ENCODE measurements at places on chromosomes 5 and 9. TPM values are rescaled to one million over a fixed set of nuclear protein-coding genes. Genes with fewer than 3 reads are reported as not detected.

The CDKN2B gene
- 5.5 TPM for polyA plus RNA-seq

The CDC20B gene
- not detected for polyA plus RNA-seq

The PLEKHG4B gene
- not detected for polyA plus RNA-seq

The MYMK gene
- polyA plus RNA-seq = 0.60 TPM

The SPATA31D3 gene
- not detected for polyA plus RNA-seq

The FBXO4 gene
- 1.2 TPM for polyA plus RNA-seq

The BAAT gene
- polyA plus RNA-seq = 0.08 TPM

The TMEM174 gene
- not detected for polyA plus RNA-seq

The ZBTB6 gene
- 3.9 TPM for polyA plus RNA-seq

The CCL21 gene
- 3.1 TPM for polyA plus RNA-seq

The PRLR gene
- polyA plus RNA-seq = 0.04 TPM

The RASGRF2 gene
- 2.0 TPM for polyA plus RNA-seq

The SLC1A1 gene
- 0.94 TPM for polyA plus RNA-seq

The SHOC1 gene
- polyA plus RNA-seq = not detected

The GLRA1 gene
- not detected for polyA plus RNA-seq

The PCSK5 gene
- polyA plus RNA-seq = 2.3 TPM

The SPATA31C1 gene
- polyA plus RNA-seq = not detected

The OCLN gene
- polyA plus RNA-seq = 0.44 TPM

The RPS14 gene
- 3,049 TPM for polyA plus RNA-seq

The GFPT2 gene
- 2.4 TPM for polyA plus RNA-seq

The SCGB3A2 gene
- 0.17 TPM for polyA plus RNA-seq

The SPINK13 gene
- 0.25 TPM for polyA plus RNA-seq

The LEAP2 gene
- polyA plus RNA-seq = 2.4 TPM

The GDF9 gene
- 0.17 TPM for polyA plus RNA-seq

The SLC27A4 gene
- polyA plus RNA-seq = 61.5 TPM

The ZNF354C gene
- 1.1 TPM for polyA plus RNA-seq

The THBS4 gene
- polyA plus RNA-seq = 31.0 TPM

The ANKRD31 gene
- 0.06 TPM for polyA plus RNA-seq

The CARTPT gene
- polyA plus RNA-seq = not detected

The CCNJL gene
- 0.04 TPM for polyA plus RNA-seq

The HK3 gene
- polyA plus RNA-seq = 2.7 TPM

The IFNK gene
- not detected for polyA plus RNA-seq

The EGFL7 gene
- 73.4 TPM for polyA plus RNA-seq

The CLIC3 gene
- 0.94 TPM for polyA plus RNA-seq

The MARCHF11 gene
- not detected for polyA plus RNA-seq

The RAD23B gene
- polyA plus RNA-seq = 135 TPM

Measured in psoas muscle (tissue), 8 donors.